ENCODE measurements at places on chromosomes 4 and X.

DNA sequence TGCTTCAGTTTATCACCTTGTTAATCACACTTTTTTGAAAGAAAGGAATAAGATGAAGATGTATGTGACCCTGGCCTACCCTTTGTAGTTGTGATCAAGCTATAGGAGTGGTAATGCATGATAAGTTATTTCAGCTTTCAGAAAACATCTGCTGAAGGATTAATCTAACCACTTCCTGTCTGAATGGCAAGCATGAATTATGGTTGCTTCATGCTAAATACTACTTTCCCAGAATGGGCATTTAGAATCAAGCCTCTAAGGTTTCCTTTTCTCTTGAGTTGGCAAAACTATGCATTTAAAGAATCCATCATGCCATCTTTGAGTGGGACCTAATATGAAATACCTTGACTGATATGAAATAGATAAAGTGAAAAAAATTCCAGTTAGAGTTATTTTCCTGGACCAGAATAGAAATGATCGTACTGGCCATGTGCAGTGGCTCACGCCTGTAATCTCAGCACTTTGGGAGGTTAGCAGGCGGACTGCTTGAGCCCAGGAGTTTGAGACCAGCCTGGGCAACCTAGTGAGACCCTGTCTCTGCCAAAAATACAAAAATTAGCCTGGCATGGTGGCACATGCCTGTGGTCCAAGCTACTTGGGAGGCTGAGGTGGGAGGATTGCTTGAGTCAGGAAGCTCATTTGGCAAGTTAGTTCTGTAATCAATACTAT lies 59.1 kb downstream of the ANXA3 start:
- peak; percentile 2 for DNase-seq

- DNase-seq, result peak; percentile 54
These were observed 16.2 kb downstream of the MAEA start for GRCh38 chr4:1305781-1306455.

GRCh38 chrX:9659571-9660195 lies 106.0 kb downstream of the GPR143 start:
- DNase-seq, result no peak

GRCh38 chr4:99806545-99806944 lies 10.1 kb upstream of the DAPP1 start:
- no peak for DNase-seq

GRCh38 chrX:111270339-111270738 lies at the start of gene CAPN6:
CAPN6 (minus strand) TSS chrX:111270483; CDS start chrX:111263936, 6,547 bp downstream.
- DNase-seq, result no peak

DNA sequence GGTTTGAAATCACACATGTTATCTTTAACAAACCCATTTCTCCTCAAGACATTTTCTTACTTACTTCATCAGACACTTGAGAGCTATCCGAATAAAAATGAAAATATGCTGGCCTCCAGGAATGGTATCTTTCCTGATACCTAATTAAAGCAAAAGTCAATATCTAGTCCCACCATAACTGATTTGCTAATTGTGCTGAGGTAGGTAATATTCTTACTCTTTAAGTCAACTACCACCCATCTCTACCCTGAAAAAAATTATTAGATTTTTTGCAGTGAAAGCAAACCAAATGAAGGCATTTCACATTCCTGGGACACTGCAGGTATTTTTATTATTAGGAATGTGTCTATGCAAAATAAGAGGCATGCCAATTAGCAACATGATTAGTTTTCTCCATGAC lies 175.8 kb downstream of the QDPR start:
- DNase-seq, result no peak

GRCh38 chr4:86894455-86894854 lies 2.2 kb upstream of the C4orf36 start:
- no peak for DNase-seq

- DNase-seq, result peak; percentile 47
These were observed at the start of gene IRAK1 for GRCh38 chrX:154019633-154020528. IRAK1 (minus strand) TSS chrX:154019902; CDS start chrX:154019812, 90 bp downstream.

DNA sequence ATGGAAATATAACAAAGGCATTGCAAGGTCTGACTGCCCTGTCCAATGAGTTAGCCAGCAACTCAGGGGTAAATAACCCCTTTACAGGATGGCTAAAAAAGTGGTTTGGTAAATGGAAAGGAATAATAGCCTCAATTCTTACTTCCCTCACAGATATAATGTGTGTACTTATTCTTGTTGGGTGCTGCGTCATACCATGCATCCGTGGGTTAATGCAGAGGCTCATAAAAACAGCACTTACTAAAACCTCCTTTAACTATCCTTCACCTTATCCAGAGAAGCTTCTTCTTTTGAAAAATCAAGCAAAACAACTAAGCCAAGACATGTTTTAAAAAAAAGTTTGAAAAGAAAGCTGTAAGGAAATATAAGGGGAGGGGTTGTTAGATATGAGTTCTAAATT lies 301.0 kb downstream of the PAPSS1 start:
- no peak for DNase-seq

GRCh38 chr4:109215506-109215905 lies 87.0 kb downstream of the COL25A1 start:
- no peak for DNase-seq

- no peak for DNase-seq
These were observed 285.0 kb downstream of the STIM2 start for GRCh38 chr4:27145597-27145996.

DNA sequence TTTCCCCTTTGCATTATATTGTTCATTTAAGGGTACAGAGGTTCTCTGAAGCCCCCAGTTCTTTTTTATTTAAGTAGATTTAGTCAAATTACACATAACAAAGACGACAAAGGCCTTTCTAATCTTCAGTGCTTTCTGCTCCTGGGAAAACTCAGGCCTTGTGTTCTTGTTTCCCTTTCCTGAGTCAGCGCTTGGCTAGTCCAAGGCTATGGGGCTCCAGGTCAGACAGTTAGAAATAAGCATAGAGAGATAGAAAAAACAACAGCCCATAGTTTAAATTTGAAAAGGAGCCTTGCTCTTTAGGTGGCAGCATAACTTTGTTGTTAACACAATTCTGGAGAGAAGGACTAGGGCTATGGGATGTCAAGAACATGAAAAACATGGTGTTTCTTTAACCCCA lies 97.3 kb downstream of the PPP1R2C start:
- DNase-seq, result no peak

GRCh38 chr4:81724925-81725329 lies 253.2 kb upstream of the RASGEF1B start:
- DNase-seq, result peak; percentile 28

GRCh38 chr4:143482840-143483239 lies 30.7 kb upstream of the SMARCA5 start:
- DNase-seq, result no peak

GRCh38 chrX:69088171-69088938 lies 76.9 kb downstream of the PJA1 start:
- no peak for DNase-seq

GRCh38 chrX:134661295-134661694 lies 3.0 kb upstream of the PLAC1 start:
- no peak for DNase-seq

DNA sequence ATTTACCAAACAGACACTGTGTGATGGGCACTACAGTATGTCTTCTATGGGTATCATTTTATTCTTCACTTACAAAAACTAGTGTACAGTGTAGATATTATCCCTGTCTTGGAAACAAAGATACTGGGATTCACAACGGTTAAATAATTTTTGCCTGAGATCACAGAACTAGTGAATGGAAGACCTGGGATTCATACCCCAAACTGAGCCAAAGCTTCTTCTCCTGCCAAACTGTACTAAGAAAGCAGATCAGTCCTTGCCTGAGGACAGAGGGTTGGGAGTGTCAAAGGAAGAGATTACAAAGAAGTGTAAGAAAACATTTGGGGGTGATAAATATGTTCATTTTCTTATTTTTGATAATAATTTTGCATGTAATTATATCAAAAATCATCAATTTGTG lies 43.1 kb downstream of the PPA2 start:
- DNase-seq, result no peak

DNA sequence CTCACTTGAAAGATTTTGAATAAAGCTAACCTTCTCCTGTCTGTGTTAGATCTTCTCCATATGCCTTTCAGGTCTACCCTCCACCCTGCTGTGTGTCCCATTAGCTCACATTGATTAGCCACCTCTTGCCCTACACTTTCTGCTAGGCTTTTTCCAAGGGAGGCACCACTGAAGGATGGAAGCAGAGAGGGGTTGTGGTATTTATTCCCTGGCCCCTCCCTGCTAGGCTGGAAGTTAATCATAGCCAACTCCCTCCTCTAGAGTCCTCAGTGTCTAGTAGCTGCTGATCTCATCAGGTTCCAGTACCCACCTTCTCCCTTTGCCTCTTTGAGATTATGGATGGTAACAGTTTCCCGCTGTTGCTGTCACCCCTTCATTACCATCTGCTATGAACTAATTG lies 8.9 kb upstream of the SMIM43 start:
- DNase-seq, result no peak

DNA sequence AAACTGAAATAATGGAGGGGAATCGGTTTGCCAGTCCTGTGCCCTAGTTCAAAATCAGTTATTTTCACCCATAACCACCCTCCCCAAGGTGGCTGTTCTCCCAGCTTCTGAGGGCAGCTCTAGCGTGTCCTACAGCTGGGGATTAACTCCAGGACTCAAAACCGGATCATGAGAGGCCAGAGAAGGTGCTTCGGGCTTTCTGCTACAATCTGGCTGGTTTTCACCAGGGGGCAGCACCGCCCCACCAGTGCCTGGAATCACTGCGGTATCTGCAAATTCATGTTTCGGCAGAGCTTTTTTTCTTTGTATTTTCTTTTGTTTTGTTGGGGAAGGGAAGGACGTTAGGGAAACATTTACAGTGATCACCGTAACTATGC lies 28.4 kb downstream of the PDHA1 start:
- DNase-seq, result peak; percentile 55

GRCh38 chr4:3819210-3819919 lies 53.2 kb downstream of the ADRA2C start:
- no peak for DNase-seq

GRCh38 chr4:71746379-71746778 lies 37.5 kb downstream of the GC start:
- no peak for DNase-seq

DNA sequence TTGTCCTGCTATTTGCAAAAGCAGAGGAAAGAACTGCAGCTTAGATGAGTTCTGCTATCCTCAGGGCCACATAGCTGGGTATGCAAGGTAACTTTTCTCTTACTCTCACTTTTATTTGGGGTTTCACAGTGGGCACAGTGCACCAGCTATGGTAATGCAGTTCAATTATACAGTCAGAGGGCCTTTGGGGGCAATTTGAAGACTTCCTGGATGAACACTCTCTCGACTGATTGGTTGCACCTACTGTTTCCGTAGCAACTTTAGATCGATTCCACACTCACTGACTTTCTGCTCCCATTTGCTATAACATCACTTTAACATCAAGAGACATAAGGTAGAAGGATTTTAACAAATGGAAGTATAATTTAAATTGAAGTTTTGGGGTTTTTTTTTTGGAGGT lies 128.6 kb downstream of the SLC39A8 start:
- no peak for DNase-seq

- no peak for DNase-seq
These were observed 32.3 kb downstream of the NOP14 start for GRCh38 chr4:2930758-2931511.

GRCh38 chr4:85956293-85956945 lies 403.4 kb downstream of the MAPK10 start:
- no peak for DNase-seq

DNA sequence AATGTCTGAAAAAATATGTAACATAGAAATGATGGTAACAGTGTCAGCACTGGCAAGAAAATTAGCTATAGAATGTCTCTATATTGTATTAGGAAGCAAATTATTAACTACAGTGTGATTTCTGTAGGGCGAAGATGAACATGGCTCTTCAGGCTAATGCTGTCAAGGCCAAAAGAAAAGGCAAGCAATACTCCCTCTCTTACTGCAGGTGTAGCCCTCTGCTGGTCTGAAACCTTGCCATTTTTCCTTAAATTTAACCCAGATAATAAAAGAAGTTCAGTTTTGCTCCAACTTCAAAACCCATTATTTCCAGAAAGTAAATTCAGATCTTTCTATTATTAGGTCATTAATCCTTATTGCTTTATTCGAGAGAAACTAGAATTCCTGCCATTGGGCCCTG lies 215.9 kb downstream of the LRBA start:
- DNase-seq, result no peak

- no peak for DNase-seq
These were observed 232.0 kb downstream of the SNCA start for GRCh38 chr4:89604951-89605350.

- no peak for DNase-seq
These were observed 1.8 kb downstream of the RASGEF1B start for GRCh38 chr4:81469781-81470455.

GRCh38 chr4:76726176-76726575 lies 171.8 kb downstream of the SOWAHB start:
- DNase-seq, result no peak

DNA sequence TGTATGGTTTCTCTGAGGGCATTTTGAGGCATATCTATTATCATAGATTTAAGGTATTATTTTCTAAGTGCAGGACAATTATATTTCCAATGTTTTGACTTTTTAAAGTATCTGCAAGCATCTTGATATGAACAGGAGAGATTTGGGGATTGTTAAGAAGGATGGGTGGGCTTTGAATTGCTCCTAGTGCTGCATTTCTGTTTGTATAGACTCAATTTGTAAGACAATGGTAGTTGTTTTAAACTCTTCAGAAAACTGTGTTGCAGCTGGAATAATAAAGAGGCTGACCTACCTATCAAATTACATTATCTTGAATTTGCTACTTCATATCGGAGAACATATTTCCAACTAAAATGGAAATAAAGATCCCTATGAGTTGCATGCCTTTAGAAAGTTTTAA lies 570.3 kb downstream of the ADGRL3 start:
- no peak for DNase-seq

GRCh38 chr4:57544811-57545654 lies 434.8 kb upstream of the IGFBP7 start:
- DNase-seq, result no peak

DNA sequence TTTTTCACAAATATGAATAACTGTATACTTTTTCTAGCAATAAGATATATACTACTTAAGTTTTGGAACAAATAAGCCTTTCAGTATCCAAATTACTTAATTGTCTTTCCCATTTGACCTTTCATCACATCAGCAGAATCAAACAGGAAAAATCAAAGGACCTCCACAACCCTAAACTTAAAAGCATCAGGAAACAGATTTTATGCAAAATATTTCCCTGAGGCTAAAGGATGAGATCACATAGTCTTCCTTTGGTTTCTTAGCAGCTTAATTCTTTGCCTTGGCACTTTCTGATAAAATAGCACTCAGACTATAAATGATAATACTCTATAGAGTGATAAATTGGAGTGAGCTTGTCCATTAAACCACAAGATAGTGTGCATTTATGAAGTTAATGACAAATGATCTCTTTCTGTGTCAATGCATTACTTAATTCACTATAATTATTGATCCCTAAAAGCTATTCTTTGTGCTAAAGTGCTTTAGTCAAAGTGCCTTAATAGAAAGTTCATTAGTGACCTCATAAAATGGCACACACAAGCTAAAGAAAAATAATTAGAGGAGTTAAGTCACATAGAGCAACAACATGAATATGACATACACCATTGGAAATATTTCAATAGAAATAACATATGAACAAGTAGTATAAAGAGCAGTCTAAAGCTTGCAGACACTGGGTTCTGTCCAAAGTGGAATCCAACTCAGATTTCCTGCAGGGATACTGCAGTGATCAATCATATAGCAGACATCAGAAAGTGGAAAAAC lies 15.7 kb upstream of the NDST3 start:
- no peak for DNase-seq
